Urothelium cell line (cell line): ENCODE measurements at places on chromosomes 3 and 15.
A peak's percentile ranks its signal among the peaks of the same experiment; 100 is the strongest.

DNA sequence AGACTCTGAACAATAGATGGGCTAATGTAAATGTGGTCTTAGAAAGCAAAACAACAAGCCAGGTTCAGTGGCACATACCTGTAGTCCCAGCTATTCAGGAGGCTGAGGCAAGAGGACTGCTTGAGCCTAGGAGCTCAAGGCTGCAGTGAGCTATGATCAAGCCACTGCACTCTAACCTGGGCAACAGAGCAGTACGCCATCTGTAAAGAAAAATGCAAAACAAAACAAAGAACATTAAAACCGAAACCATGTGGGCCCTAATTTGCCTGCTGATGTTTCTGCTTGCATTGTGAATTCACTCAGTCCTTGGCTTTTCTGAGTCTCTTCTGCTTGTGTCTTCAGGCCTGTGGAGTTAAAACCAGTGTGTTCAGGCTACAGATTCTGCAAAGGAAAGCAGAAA is 56.7 kb downstream of the CCNL1 start:
- DNase-seq, result no peak

- DNase-seq, result no peak
These were observed 87.2 kb downstream of the IQSEC1 start for GRCh38 chr3:12986031-12986430.

- no peak for DNase-seq
These were observed 116.5 kb downstream of the LPP start for GRCh38 chr3:188270423-188270972.

GRCh38 chr15:35595656-35596055 is 49.7 kb upstream of the DPH6 start:
- no peak for DNase-seq

DNA sequence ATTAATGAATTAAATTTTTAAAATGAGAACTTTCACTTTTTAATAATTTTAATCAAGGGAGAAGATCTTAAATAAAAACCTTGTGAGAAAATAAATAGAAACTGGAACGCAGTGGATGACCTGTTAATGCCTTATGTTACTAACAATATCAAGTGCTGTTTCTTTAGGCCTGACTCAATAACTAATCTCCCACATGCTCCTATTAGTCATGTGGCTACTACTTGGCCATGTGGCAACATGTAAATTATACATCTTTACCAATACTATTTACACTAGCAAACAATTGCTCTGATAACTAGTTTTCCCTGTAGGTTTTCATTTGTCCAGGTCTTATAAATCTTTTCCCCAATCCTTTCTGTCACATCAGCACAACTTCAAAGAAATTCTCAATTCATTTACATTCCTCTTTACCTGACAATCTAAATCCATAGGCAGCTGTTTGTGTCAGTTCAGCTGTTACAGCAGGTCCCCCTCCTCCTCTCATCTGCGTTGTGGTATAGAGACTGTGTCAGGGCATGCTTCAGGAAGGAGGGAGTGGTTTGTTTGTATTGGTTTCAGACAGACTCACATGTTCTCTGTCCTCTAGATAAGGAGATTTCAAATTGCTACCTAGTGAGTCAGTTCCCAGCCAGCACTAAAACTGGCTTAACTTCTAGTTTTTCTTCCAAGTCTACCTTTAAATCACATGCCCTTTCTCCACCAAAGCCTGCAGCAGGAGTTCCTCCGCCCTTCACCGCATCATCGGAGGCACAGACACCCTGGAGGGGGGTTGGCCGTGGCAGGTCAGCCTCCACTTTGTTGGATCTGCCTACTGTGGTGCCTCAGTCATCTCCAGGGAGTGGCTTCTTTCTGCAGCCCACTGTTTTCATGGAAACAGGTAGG is 11.3 kb upstream of the C3orf52 start:
- peak; percentile 90 for DNase-seq

DNA sequence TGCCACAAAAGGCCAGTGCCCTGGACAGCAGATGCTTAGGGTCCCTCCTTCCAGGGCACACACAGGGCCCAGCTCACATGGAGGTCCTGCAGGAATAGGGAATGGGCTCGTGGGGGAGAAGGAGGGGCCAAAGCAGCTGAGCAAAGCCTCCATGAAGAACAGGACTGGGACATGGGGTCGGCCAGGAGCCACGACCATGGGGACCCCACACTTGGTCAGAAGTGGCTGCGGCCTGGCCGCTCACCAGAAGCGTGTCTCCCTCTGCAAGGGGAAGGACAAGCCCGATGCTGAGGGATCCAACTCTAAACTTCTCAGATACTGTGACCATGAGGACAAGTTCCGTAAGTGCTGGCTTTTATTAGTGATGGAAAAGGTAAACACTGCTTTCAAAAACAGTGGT is 15.3 kb downstream of the RBPMS2 start:
- no peak for DNase-seq

GRCh38 chr15:37537802-37538201 is 396.6 kb upstream of the TMCO5A start:
- no peak for DNase-seq

GRCh38 chr3:105829229-105829628 is 39.6 kb downstream of the CBLB start:
- DNase-seq, result no peak

DNA sequence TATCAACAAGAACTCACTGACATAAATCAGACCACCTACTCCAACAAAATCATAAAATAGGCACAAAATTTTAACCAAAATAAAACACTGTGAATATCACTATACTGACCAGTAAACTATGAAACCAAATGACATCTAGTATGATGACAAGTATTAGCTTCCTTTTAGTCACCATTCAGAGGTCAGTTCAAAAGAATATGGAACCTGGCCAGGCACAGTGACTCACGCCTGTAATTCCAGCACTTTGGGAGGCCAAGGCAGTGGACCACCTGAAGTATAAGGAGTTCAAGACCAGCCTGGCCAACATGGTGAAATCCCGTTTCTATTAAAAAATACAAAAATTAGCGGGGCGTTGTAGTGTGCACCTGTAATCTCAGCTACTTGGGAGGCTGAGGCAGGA is 65.8 kb downstream of the SMARCC1 start:
- no peak for DNase-seq

DNA sequence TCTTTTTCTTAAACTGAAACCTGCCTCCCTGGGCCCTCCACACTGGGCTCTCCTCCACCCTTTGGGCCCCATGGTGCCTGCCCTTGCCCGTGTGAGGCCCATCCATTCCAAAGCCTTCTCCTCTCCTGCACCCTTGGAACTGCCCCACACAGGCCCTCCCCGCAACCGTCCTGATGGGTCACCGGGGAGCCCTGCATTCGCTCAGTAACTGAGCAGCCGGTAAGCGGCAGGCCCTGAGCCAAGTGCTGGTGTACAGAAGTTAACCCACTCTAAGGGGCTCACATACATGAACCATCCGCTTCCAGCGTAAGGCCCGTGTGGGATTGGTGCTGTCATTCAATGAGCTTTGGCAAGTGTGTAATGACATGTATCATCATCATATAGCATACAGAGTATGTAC is 5.4 kb upstream of the LRRC15 start:
- DNase-seq, result no peak

GRCh38 chr15:74614744-74615507 is 710 bp upstream of the CLK3 start:
- DNase-seq, result peak; percentile 15

DNA sequence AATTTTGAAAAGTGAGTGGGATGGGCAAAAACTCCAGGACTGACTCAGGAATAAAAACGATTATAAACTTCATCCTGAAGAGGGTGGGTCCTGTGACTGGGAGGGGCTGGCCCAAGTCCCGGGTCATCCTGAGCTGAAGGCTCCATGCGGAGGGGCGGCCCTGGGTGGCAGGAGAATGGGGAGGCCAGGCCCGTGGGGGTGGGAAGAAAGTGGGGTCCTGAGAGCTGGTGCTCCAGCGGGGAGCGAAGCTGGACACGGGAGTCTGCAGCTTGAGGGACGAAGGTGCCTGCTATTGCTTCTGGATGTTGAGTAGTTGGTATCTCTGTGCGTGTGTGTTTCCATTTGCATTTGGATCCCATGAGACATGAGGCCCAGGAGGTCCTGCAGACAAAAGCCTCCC is 4.7 kb upstream of the OCA2 start:
- no peak for DNase-seq

DNA sequence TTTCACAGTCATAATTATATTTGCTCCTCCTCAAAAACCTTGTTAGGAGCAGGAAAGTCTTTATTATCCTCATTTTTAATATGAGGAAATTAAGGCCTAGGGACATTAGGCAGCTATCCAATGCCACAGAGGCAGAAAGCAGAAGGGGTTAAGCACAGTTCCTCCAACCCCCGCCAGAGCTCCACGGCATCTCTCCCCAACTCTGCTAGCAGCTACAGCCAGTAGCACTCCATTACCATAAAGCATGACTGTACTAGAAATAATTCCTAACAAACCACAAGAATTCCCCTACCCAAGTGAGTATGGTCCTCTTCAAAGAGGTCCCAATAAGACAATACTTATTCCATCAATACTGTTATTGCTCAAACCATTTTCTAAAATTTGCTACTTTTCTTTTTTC is 9.8 kb downstream of the HEG1 start:
- peak; percentile 89 for DNase-seq

- DNase-seq, result no peak
These were observed 213.7 kb upstream of the RORA start for GRCh38 chr15:61442821-61443220.

DNA sequence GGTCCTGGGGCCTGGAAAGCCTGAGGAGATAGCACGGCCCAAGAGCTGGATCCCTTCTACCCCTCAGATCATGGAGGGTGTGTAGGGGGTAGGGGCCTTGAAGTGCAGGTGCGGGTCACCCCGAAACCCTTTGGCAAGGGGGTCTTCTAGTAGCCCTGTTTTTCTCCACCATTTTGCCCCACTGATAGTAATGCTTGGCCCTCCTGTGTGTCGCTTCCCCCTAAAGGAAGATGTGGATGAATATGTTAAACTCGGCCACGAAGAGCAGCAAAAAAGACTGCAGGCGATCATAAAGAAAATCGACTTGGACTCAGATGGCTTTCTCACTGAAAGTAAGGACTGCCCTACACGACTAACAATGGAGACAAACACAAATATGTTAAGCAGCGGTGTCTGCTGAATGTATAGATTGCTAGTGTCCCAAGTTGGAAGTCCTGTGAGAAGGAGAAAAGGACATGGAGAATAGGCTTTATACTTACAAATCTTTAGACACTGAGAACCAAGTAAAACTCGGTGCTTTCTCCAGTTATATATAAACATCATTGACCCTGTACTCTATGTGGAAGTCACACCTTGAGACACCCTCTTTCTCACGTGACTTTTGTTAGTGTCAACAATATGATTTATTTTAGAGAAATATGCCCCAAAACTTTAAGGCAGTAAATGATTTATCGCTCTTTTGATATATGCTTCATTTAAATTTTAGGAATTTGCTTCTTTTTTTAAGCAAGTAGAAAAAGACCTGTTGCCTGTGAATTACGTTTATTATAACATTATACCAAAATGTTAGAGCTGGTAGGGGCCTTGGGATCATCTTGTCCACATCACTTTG is 802 bp downstream of the RCN2 start:
- DNase-seq, result no peak

DNA sequence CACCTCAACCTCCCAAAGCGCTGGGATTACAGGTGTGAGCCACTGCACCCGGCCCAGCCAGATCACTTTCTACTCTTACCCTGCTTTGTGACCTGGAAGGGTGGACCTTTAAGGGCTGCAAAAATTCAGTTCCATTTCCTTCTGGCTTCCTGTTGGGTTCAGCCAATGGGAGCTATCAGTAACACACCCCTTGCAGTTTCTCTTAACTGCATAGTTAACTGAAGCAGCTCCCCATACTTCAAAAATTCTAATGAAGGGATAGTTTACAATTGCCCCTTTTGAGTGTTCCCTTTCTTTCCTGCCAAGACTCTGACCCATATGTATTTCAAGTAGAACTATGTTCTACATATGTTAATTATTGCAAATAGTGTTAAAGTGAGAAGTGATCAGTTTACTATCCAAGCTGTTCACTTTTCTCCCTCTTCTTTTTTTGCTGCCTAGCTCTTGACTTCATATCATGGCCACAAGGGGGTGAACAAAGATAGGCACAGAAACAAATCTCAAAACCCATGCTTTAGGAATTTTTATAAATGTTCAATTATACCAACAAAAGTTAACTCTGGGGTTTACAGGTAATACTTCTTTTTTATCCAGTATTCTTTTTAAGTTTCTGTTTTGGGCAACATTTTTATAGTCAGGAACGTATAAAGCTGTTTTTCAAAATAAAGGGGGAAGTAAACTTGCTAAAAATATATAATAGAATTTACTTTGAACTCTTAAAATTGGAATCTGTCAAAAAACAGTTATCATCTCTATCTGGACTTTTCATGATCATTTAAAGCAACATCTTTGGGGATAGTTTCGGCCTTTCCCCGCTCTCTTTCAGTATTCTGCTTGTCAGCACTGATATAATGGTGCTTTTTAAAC is 8.1 kb downstream of the PGBD4 start:
- peak; percentile 13 for DNase-seq
